Fibroblast of villous mesenchyme (primary cell): ENCODE measurements at places on chromosomes 7 and 10. TPM values are rescaled to one million over a fixed set of nuclear protein-coding genes. Genes with fewer than 3 reads are reported as not detected.
A peak's percentile ranks its signal among the peaks of the same experiment; 100 is the strongest.

PIK3AP1 gene
- under 0.01 TPM in 1 of 2 replicates, not detected in the other for total RNA-seq

GRCh38 chr10:59362959-59363381 lies 621 bp upstream of the FAM13C start:
- no peak for DNase-seq

- no peak for DNase-seq
Measured at GRCh38 chr10:70892631-70893030, 4.3 kb upstream of the PCBD1 start.

SGCE gene
- 43.5 and 92.8 TPM in 2 replicates for total RNA-seq

DNA sequence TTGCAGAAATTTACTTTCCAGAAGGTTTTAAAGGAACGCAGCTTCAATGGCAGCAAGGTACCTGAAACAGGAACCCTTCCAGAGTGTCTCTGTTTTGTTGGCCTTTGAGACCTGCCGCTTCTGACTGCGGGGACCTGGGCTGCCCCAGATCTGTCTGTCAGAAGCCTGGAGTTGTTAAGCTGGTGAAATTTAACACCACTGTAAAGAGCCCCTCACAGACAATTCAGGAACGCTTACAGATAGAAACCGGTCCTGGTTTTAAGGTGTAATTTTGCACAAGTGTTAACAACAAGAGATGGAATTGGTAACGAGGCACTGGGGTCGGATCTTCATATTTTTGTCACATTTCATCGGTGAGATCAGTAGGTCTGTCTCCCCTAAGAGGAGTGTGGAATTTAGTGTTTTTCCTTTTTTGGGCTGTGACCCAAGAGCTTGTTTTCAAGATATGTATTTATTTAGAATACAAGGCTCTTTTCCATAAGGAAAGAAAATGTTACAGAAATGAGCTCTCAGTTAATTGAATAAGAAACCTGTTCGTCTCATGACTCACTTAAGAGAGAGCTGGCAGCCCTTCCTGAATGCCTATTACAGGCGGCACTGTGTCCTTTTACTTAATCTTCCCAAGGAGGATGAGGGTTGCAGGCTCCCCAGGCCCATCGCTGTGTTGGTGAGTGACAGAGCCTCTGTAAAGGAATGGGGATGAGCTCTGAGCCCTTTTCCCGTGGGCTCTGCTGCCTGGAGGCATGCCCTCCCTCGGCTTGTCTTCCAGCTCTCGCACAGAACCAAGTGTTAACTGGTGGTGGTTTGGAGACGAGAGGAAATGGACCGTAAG lies 168.7 kb downstream of the CUX1 start:
- DNase-seq, result peak; percentile 29

GRCh38 chr7:101363734-101364374 lies 1.2 kb downstream of the COL26A1 start:
- DNase-seq, result peak; percentile 61

- no peak for DNase-seq
Measured at GRCh38 chr10:86630079-86630478, 24.3 kb upstream of the OPN4 start.

ZNF511 gene
- total RNA-seq, result 21.2 and 27.1 TPM in 2 replicates

HIBADH gene
- 36.4 and 70.0 TPM in 2 replicates for total RNA-seq

DNA sequence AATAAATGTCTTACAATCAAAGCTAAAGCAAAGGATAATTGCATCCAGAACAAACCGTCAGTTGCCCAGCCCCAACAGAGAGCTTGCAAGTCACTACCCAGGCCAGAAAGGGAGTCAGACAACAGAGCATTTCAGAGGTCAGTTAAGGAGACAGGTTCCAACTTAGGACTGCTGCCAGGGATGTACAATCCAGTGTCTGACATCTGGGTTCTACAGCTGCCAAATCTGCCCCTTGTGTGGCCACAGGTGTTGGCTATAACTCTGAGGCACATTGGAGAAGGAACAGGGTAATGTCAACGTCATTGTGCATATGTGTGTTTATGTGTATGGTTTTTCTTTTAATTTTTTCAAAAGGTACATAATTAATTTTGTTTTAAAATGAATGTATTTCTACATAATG lies 85.2 kb upstream of the GLCCI1 start:
- no peak for DNase-seq

- DNase-seq, result no peak
Measured at GRCh38 chr10:71604324-71605018, 115.1 kb downstream of the C10orf105 start.

GRCh38 chr7:22001345-22002004 lies 55.8 kb upstream of the CDCA7L start:
- DNase-seq, result peak; percentile 68

DNA sequence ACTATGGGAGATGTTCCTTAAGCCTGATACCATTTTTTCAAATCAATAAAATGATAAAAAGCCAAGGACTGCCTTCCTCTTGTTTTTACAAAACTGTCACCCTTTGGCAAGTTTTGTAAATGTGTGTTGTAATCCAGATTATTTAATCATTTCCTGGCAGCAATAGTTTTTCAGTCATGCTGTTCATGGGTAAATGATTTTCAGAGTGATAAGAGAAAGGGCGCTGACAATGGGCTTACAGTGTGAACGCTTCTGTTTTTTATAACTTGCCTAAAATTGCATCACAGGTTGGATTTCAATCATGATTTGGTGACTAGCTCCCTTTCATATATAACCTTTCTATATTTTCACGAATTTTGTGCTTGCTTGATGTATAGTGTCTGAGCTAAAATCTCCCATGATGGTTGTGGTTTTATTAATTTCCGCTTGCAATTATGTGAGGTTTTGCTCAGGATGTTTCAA lies 19.0 kb upstream of the DMBT1 start:
- DNase-seq, result no peak

- no peak for DNase-seq
Measured at GRCh38 chr10:71782221-71782916, 9.0 kb upstream of the VSIR start.

- DNase-seq, result no peak
Measured at GRCh38 chr7:81510122-81510521, 259.7 kb downstream of the HGF start.
